Mammary epithelial cell (primary cell): ENCODE measurements at places on chromosomes 5 and 9.
A peak's percentile ranks its signal among the peaks of the same experiment; 100 is the strongest.

DNA sequence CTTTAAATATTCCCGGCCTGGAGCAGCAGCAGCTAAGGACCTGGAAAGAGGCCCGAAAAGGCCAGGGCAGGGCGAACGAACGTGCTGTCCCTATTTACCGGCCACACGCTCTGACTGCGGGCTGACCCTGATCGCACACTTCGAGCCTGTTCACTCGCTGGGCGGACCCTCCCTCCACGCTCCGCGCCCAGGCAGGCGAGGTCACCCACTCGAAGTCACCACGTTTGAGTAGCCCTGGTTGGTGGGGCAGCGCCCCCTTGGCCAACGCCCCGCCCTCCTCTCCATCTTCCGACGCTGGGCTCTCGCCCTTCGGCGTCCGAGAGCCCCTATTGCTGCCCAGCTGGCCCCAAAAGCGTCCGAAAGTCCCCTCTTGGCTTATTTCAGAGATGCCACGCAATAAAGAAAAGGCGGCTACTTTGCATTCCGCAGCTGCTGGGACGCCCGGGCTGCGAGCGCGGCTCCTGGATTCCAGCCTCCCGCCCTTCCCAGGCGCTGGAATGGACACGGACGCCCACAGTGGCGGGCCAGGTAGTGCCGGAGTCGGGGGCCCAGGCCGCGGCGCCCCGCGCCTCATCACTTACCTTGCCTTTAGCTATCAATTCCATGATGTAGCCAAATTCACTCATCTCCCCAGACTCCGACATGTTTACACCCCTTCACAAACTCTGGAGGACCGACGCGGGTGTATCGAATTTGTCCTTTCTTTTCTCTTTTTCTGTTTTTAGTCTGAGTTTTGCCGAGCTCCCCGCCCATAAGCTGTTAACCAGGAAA, 9.9 kb upstream of the TRIM36 start:
- DNase-seq = peak; percentile 3

GRCh38 chr5:54986269-54986654, 869 bp upstream of the ESM1 start:
- no peak for DNase-seq

DNA sequence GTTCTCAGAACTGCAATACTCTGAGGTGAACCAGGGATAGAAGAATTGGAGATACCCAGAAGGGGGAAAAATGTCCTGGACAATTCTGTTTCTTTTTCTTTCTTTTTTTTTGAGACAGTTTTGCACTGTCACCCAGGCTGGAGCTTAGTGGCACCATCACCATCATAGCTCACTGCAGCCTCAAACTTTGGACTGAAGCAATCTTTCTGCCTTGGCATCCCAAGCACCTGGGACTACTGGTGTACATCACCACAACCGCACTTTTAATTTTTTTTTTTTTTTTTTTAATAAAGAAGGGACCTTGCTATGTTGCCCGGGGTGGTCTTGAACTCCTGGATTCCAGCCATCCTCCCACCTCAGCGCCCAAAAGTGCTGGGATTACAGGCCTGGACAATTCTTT, 1.9 kb downstream of the EMB start:
- DNase-seq = no peak

DNA sequence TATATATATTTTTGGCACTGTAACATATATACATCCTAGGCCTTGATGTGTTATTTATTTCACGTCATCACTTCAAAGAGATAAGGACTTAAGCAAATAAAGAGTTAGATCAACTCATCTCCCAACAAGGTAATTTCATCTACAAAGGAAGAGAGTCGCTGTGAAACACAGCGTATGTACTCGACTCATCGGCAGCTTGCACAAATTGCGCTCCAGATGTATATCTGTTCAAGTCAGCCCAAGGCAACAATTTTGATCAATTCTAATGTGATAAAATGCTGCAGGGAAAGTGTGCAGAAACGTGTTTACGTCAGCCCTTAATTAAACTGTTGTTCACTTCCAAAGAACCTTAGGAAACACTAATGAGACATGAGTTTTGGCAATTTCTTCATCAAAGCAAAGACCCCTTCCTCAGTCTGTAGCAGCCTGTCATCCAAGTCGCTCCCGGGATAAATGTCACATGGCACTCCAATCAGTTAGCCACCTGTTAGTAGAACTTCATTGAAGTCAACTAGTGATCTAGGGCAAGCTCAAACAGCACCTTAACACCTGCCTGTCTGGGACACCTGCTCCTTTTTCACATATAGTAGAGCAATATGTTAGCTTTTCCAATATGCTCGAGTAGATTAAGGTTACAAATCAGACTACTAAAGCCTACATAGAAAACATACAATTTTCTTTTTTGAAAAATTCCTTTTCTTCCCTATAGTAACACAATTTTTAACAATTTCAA, 182.4 kb downstream of the NFIB start:
- DNase-seq = no peak

DNA sequence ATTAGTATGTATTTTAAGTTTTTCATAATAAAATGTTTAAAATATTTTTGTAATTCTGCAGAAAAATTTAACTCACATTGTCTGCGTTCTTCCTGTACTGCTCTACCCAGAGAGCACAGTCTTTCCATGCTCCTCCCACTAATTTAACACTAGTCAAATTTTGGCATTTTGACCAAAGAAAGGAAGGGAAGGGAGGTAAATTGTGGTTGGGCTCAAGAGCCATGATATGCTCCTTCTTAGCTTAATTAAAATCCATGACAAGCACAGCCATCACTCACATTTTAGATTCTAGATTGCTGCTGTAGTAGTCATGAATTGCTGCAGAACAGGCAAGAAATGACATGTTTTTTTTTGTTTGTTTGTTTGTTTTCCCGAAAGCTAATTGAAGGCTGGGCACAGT, 98.4 kb downstream of the NLN start:
- DNase-seq = no peak
